Activated CD4-positive, alpha-beta T cell treated with anti-CD3 and anti-CD28 coated beads, Interleukin-2, amount 10 ng/mL, durations not matched to agents 7 days and 5 days (primary cell): ENCODE measurements at places on chromosomes 13 and 19. TPM values are rescaled to one million over a fixed set of nuclear protein-coding genes. Genes with fewer than 3 reads are reported as not detected.
A peak's percentile ranks its signal among the peaks of the same experiment; 100 is the strongest.

Gene HIPK4
- total RNA-seq: not detected

DNA sequence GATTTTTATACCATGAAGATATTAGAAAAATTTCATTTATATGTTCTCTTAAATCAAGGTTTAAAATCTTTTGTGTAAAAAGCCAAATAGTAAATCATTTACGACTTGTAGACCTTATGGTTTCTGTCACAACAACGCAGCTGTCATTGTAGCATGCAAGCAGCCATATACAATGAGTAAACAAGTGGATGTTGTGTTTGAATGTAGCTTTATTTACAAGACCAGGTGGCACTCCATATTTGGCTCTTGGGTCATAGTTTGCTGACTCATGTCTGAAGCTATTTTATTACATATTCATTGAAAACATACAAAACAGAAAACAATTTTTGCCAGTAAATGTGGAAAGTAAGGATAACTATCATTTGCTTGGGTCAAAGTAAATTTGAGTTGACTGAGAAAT is 930.8 kb downstream of the SLITRK5 start:
- no peaks in the 10 kb centered on the region for H3K27me3 ChIP-seq
- no peaks in the 10 kb centered on the region for H3K4me1 ChIP-seq
- H3K27ac ChIP-seq: no peak overlapping the region
- no peak for DNase-seq

- H3K36me3 ChIP-seq: no peaks in the 10 kb centered on the region
- H3K27ac ChIP-seq: no peak overlapping the region
- H3K4me3 ChIP-seq: peak overlapping the region; percentile 29
- DNase-seq: no peak
- peaks cover 6% of the 10 kb centered on the region for H3K4me1 ChIP-seq
Measured at GRCh38 chr13:27006519-27007161, 165.0 kb downstream of the USP12 start.

Gene GPATCH1
- total RNA-seq: 14.9 TPM

- peak overlapping the region; percentile 66 for H3K27ac ChIP-seq
- peaks cover 18% of the 10 kb centered on the region for H3K4me1 ChIP-seq
- H3K27me3 ChIP-seq: no peaks in the 10 kb centered on the region
- DNase-seq: peak; percentile 39
- peak overlapping the region; percentile 17 for H3K4me3 ChIP-seq
Measured at GRCh38 chr19:42048992-42049391, 21.0 kb downstream of the GRIK5 start.

- H3K27me3 ChIP-seq: no peaks in the 10 kb centered on the region
- no peak overlapping the region for H3K4me3 ChIP-seq
- DNase-seq: no peak
- no peaks in the 10 kb centered on the region for H3K36me3 ChIP-seq
- no peak overlapping the region for H3K27ac ChIP-seq
Measured at GRCh38 chr13:103898481-103898880, 832.3 kb upstream of the SLC10A2 start.

- no peak for DNase-seq
- H3K27ac ChIP-seq: no peak overlapping the region
- H3K4me1 ChIP-seq: peaks cover 4% of the 10 kb centered on the region
- H3K36me3 ChIP-seq: peaks cover 9% of the 10 kb centered on the region
- H3K27me3 ChIP-seq: no peaks in the 10 kb centered on the region
Measured at GRCh38 chr13:112783135-112783977, 93.5 kb downstream of the ATP11A start.

DNA sequence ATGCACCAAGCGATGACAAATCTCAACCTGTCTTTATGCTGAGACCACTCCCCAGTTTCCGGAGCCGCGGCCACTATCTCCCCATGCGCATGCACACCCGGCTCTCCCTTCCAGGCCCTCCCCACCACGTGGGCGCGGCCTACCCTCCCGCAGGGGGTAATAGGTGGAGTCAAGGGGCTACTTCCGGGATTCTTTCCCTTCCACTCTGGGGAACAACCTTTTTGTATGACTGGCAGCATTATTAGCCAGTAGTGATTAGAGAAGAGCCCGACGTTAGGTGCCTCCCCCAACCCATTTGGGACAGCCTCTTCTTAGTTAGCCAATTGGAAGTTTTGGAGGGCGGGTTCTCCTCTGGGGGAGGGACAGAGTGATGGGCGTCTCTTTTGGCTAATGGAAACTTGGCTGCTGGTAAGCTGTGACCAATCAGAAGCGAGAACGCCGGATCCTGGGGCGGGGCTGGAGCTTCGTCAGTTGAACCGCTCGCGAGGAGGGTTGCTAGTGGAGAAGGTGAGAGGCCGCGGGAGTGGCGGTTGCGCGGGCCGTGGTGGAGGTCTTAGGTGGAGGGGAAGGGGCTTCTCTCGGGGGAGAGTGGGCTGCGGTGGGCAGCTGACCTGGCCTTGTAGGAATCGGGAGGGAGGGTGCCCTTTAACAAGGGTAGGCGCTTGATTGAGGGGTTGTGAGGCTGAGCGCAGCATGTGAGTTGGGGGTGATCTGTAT is at the start of gene CCDC61:
TSS of gene CCDC61 (plus strand) at position 470 of the 717 bp plus-strand sequence. CDS start 7,552 bp downstream, outside the sequence.
- H3K4me3 ChIP-seq: no peak within 1 kb of the TSS
- H3K27ac ChIP-seq: no peak within 1 kb of the TSS
- peaks cover 9% of the 10 kb centered on the region for H3K36me3 ChIP-seq
- peaks cover 10% of the 10 kb centered on the region for H3K27me3 ChIP-seq
- H3K4me1 ChIP-seq: peaks cover 16% of the 10 kb centered on the region

DNA sequence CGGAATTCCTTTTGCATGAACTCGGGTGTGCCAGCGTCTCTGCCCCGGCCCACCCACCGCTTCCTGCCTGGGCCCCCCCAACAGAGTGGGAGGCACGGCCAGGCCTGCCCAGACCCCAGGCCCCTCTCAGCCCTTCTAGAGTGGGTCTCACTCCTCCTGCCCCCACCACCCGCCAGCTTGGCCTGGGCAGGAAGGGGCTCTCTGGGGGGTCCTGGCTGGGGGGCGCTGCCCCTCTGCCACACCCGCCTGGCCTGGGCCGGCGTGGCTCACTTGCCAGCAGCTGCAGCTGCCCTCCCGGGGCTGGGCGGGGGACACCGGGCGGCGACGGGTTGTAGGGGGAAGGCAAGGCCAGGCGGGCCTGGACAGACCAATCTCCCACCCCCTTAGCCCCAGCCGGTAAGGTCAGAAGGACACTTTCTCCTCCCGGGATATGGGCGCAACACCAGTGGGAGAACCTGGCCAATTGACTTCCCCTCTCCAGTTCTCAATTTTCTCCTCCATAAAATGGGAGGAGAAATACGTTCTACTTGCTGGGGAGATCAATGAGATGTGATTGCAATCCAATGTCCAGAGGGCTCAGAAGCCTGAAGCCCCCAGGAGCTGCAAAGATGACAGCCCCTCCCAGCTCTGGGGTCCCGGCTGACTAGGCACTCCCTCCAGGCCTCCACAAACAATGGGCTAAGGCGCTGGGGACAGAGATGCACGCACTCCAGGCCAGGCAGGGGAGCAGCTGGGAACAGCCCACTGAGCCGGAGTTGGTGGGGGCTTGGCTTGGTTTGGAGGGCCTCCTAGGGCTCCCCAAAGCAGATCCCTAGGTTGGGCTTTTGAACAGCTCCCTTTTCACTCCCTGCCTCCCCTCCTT is 2.4 kb downstream of the CRLF1 start:
- no peak overlapping the region for H3K27ac ChIP-seq
- no peak for DNase-seq
- H3K36me3 ChIP-seq: no peaks in the 10 kb centered on the region
- peaks cover 59% of the 10 kb centered on the region for H3K27me3 ChIP-seq
- H3K4me1 ChIP-seq: peaks cover 5% of the 10 kb centered on the region

Gene ZNF444
- total RNA-seq: 26.5 TPM

DNA sequence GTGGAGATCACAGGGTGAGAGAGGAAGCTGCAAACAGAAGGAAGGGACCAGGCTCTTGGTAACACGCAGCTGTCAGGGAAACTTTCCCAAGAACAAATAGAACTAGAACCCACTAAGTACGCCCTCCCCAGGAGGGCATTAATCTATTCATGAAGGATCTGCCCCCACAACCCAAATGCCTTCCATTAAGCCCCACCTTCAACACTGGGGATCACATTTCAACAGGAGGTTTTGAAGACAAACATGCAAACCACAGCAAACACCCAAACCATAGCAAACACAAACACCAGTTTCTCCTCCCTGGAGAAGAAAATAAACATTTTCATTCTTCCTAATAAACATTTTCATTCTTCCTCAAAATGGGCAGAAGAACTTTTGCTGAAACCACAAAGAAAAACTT is 329.6 kb downstream of the EFNB2 start:
- no peaks in the 10 kb centered on the region for H3K4me1 ChIP-seq
- H3K27ac ChIP-seq: no peak overlapping the region
- no peaks in the 10 kb centered on the region for H3K36me3 ChIP-seq
- no peak for DNase-seq
- H3K4me3 ChIP-seq: no peak overlapping the region
- H3K27me3 ChIP-seq: no peaks in the 10 kb centered on the region

Gene METTL21C
- not detected for total RNA-seq

Gene ZNF709
- total RNA-seq: 2.2 TPM

Gene POLD1
- total RNA-seq: 167 TPM

Gene DNAJB1
- 89.7 TPM for total RNA-seq

Gene ASPDH
- not detected for total RNA-seq

Gene ZNF536
- not detected for total RNA-seq

GRCh38 chr19:16135430-16136127 is 7.9 kb upstream of the HSH2D start:
- no peak for DNase-seq
- no peaks in the 10 kb centered on the region for H3K27me3 ChIP-seq
- H3K27ac ChIP-seq: no peak overlapping the region
- H3K4me1 ChIP-seq: peaks cover 15% of the 10 kb centered on the region

DNA sequence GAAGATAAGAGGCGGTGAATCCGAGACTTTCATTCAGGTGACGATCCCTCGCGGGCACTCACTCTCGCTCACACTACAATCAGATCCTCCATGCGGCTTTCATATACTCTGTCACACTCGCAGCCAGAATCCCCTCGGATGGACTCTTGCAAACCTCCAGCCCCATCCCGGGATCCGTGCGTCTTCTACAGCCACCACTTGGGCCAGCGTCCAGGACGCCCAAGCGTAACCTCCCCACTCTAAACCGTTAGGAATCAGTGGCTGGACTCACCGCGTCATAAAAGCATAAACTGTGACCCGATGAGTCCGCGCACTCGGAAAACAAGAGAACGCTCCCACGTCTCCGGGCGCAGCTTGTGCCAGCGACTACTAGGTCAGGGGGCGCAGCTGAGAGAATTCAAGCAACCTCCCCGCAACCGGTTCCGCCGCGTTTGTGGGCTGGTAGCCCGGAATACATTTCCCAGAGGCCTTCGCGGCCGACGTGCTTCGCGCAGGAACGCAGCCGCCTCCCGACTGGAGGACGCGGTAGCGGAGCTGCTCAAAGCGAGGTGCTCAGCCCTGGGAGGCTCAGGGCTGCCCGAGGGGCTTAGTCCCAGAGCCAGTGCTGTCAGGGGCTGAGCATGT is 27.6 kb downstream of the ZNF607 start:
- H3K36me3 ChIP-seq: peaks cover 16% of the 10 kb centered on the region
- peak overlapping the region; percentile 94 for H3K27ac ChIP-seq
- peak; percentile 84 for DNase-seq
- peak overlapping the region; percentile 86 for H3K4me3 ChIP-seq

DNA sequence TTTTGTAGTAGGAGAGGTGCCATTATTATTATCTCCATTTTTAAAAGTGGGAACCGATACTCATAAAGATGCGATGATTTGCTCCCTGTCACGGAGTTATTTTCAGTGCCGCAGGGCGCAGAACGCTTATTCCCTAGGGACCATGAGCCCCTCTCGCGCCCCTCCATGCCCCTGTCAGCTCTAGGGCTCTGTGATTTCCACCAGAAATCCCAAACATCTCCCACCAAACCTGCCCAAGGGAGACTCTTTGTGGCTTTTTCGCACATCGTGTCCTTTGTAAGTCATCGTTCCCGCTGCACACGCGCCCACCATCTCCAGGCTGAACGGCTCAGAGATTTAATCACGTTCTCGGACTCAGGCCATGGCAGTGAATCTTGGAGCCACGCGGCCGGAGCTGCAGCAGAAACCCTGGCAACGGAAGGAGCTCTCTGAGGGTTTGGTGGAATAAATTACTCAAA is 105.1 kb downstream of the DNAJC15 start:
- no peak overlapping the region for H3K4me3 ChIP-seq
- no peak overlapping the region for H3K27ac ChIP-seq
- no peaks in the 10 kb centered on the region for H3K36me3 ChIP-seq
- H3K4me1 ChIP-seq: peaks cover 13% of the 10 kb centered on the region
- H3K27me3 ChIP-seq: no peaks in the 10 kb centered on the region

DNA sequence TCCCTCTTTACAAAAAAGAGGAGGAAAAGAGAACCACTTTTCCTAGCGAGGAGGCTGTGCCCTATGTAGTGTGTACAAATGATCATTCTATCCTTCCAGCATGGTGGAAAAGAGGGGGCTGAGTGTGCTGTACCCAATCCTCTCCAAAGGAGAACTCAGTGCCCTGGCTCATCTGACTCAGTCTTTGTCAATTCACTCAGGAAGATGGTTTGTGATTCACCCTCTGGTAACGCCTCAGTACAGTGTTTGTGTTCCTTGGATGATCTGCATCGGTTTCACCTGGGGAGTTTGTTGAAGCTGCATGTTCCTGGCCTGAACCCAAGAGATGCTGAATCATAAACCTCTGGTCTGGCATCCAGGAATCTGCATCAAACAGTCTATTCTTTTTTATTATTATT is 18.3 kb upstream of the ENOX1 start:
- H3K4me1 ChIP-seq: peaks cover 3% of the 10 kb centered on the region
- DNase-seq: no peak
- H3K4me3 ChIP-seq: no peak overlapping the region
- no peaks in the 10 kb centered on the region for H3K36me3 ChIP-seq
- H3K27me3 ChIP-seq: peaks cover 21% of the 10 kb centered on the region

Gene CRLF1
- total RNA-seq: not detected

Gene SULT2A1
- not detected for total RNA-seq

Gene ZNF98
- 0.10 TPM for total RNA-seq
